ENCODE measurements at places on chromosomes 7 and 10.

- no peak for DNase-seq
Measured at GRCh38 chr10:97580421-97581367, 3.5 kb upstream of the HOGA1 start.

DNA sequence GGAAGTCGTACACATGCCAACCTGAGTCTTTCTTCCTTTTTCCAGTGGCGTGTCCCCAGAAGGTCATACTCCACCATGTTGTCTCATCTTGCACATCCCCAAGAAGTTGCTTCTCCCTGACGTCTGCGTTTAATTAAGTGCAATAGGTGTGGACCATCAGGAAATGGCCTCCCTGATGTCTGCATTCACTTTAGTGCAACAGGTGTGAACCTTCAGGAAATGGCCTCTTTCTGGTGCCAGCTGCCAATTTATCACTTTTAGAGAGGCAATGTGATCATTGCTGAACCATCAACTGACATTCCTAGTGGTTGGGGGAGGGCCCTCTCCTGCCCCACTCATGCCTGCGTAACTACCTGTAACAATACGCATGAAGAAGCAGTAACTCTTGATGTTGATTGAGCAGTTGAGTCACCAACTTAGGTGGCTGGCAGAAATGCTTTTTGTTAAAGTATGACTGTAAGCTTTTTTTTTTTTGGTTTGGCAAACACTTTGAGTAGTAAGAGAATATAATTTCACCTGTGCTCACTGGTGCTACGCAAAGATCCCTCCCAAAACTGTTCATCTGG, 25.8 kb downstream of the SCIN start:
- DNase-seq: no peak

- no peak for DNase-seq
Measured at GRCh38 chr10:131929122-131929845, 28.5 kb downstream of the PPP2R2D start.

DNA sequence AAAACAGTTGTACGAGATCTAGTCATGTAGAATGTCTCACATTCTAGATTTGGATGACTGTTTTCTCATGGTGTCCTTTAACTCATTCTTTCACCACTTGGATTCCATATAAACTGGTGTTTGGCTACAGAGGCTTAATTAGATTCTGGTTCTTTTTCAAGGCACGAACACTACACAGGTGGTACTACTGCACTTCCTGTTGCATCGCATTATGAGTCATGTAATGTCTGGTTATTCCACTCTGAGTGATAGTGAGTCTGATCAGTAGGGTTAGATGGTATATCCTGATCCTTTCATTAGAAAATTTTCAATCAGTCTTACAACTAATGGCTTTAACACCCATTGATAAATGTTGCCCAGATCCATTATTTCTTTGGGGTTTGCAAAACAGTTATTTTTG, 11.2 kb upstream of the AKAP9 start:
- DNase-seq: no peak

GRCh38 chr10:104317726-104318299, 20.5 kb downstream of the ITPRIP start:
- no peak for DNase-seq

DNA sequence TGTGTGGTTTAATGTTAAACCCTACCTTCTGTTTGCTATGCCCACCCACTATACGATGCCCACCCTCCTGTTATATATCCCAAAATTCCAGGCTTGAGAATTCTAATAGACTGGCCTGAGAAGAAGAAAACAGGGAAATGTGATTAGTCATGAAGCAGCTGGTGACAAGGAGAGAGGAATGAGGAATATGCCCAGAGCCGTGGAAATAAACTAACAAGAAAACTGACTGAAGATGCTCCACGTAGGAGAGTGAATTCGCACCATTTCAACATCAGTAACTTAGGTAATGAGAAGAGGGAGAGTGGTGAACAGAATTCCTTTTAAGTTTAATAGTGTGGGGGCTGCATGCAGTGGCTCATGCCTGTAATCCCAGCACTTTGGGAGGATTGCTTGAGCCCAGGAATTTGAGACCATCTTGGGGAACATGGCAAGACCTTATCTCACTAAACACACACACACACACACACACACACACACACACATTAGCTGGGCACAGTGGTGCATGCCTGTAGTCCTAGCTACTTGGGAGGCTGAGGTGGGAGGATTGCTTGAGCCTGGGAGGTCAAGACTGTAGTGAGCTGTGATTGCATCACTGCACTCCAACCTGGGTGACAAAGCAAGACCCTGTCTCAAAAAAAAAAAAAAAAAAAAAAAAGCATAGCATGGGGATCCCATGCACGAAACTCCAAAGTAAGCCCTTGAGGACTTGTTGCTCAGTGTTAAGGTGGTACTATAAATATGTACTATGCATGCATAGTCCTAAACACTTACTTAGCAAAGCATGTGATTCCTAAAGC, 16.1 kb upstream of the SYPL1 start:
- no peak for DNase-seq

DNA sequence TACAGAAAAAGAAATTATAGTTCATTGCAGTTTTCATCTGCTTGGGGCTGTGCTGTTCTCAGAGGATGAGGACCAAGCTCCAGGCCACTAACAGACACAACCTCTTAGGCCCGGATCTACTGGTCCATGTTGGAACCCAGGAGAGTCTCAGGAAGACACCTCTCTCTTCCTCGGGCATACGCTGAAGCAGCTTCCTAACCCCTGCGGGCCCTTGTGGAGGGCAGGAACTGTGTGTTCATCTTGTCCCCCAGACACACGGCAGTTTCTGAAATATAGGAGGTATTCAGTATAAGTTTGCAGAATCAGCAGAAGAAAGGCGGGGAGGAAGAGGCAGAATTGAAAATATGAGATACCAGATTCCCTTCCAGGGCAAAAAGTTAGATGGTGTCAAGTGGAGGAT, 78.4 kb downstream of the EEPD1 start:
- no peak for DNase-seq

DNA sequence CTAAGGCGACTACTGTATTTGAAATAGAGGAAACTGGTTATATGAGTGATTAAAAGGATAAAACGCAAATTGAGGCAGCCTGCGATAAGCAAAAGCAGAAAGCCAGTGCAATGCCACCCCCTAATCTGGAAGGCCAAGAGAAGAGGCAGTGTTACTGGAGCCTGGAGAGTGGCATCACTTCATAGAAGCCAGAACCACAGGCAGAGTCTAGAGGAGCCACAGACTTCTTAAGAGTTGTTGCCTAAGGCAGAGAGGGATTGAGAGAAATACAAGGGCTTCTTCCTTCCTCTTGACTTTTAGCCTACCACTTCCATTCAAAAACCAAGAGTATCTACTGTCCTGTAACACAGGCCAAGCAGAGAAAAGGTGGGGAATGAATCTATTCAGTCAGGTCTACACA, 94.9 kb upstream of the SKAP2 start:
- no peak for DNase-seq

GRCh38 chr7:40965774-40966173, 737.1 kb downstream of the INHBA start:
- no peak for DNase-seq

GRCh38 chr10:16673443-16673842, 143.8 kb downstream of the RSU1 start:
- DNase-seq: no peak

DNA sequence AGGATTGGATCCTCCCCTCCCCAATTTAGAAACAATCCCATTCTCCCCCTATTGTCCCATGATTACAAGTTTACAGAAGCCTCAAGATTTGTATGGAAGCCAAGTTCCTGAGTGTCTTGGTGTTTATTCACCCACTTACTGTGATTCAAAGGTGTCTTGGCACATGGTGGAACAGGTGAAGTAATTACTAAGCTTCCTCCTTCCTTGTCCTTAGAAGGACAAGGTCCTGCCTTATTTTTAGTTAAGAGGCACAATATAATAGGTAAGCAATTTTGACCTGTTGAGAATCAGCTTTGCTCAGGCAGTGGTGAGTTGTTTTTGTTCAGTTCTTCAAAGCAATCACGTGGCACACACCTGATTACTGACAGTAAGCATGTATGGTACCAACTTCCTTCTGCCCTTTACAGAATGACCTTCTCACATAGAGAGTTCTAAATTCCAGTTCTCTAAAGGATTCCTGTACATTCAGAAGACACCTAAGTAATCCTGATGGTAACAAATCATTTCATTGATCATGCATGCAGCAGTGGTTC, 60.7 kb upstream of the SLC13A1 start:
- DNase-seq: no peak

DNA sequence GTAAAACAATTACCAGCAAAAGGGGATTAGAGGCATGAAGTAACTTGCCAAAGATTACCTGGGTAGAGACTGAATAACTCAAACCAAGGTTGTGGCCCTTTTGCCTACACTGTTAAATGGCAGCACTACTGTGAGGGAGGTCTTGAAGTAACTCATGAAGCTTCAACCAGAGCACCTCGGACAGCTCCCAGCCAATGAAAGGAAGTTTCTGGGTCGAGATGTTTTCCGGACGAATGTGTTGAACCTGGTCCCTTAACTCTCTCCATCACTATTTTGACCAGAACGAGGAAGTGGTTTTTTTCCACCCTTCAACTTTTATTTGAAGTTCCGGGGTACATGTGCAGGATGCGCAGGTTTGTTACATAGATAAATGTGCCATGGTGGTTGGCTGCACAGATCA, 133.6 kb upstream of the PRKCQ start:
- DNase-seq: no peak

- DNase-seq: no peak
Measured at GRCh38 chr7:151309311-151309710, 32.3 kb upstream of the NUB1 start.

DNA sequence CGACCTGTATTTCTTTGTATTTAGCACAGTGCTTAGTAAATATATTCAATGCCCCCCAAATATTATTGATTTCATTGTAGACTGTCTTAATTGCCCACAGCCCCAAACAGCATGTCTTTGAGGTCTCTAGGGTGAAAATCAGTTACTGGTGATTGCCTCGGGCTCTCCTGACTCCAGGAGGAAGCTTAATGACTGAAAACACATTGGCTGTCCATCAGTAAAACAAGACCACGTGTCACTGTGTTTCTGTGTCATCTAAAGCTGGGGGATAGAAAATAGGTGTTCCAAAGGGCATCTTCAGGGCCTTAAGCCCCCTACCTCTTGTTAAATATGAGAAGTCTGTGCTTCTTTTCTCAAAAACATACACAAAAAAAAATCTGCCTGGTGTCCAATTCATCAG, 67.9 kb downstream of the CACNA2D1 start:
- DNase-seq: no peak

- DNase-seq: no peak
Measured at GRCh38 chr10:48655411-48656240, 29.0 kb upstream of the WDFY4 start.

- no peak for DNase-seq
Measured at GRCh38 chr7:54888067-54888733, 129.2 kb upstream of the SEC61G start.

GRCh38 chr10:44004913-44005787, 356.5 kb upstream of the ZNF32 start:
- DNase-seq: no peak

DNA sequence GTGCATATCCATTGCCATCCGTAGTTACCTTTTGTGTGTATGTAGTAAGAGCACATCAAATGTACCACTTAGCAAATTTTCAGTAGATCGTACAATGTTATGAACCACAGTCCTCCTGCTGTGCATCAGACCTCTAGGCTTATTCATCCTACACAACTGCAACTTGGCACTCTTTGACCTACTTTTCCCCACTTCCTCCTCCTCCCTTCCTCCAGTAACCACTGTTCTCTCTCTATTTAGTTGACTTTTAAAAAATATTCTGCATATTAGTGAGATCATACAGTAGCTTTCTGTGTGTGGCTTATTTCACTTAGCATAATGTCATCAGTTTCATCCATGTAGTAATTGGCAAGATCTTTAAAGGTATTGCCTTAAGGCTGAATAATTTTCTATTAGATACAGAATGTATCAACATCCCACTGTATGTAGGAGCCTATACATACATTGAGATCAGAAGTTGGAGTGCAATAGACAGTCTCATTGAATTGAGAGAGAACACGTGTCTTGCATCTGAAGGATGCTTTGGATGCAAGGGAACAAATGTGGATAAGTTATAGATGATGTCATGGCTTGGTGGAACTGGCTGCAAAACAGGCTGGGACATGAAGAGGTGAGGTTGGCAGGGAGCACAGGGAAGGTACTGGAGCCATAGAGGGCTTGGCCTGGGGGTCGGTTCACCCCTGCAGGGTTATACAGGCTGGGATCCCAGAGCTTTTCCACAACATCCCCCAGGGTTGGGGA, 83.0 kb upstream of the FAM180A start:
- DNase-seq: no peak

DNA sequence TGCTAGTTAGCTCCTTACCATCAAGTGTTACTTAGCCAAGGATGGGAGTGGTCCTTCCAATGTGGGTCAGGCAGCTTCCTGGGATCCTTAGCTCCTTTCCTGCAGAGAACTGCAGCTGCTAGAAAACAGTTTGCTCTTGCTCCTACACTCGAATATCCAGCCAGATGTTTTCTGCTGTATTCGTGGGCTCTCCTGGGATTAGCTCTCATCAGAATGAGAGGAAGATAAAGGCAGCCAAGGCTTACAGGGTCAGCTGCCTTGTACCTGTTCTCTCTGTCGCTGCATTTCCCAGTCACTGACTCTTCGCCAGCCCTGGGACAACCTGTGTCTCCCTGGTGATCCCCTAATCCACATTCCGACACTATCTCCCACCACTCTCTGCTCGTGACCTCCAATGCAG, 29.0 kb downstream of the NEUROD6 start:
- DNase-seq: no peak

DNA sequence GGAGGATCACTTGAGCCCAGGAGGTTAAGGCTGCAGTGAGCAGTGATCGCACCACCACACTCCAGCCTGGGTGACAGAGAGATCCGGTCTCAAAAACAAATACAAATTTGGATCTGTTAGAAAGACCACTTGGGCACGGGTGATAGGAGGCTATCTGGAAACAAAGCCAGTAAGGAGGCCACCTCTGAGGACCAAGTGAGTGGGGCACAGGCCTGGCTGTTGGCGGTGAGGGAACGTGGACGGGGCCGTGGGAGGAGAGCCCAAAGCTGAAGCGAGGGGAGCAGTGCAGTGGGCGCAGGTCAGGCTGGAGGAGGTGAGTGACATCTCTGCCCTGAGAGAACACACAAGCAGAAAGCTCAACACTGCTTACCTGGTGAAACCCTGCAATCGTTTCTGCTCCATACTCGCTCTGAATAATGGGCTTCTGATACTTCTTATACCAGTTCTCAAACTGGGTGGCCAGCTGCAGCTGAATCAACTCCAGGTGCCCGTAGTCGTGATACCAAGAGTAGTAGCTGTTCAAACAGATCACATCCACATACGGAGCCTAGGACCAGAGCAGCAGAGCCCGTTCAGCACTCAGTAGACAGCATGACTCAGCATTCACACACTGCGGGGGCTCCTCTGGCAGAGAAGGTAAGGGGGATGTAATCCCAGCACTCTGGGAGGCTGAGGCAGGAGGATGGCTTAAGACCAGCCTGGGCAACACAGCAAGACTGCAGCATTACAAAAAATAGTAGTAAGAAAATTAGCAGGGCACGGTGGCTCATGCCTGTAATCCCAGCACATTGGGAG, 14.5 kb downstream of the GUSB start:
- no peak for DNase-seq

DNA sequence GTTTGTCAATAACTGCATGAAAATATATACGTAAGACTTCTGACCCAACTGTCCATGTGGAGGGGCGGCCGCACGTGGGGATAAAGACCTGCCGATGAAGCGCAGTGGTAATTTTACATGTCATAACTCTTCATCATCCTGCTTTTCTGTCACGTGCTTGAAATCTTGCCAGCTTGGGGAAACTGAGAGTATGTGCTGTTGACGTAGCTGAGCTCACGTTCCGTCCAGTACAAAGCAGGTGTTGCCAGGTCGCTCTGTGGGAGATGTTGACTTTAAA, 105.1 kb downstream of the INPP5A start:
- DNase-seq: no peak

- no peak for DNase-seq
Measured at GRCh38 chr10:89809766-89810165, 108.4 kb downstream of the KIF20B start.

- DNase-seq: no peak
Measured at GRCh38 chr7:138907201-138907847, 73.9 kb downstream of the KIAA1549 start.
